Stimulated activated CD4-positive, alpha-beta T cell treated with anti-CD3 and anti-CD28 coated beads, Interleukin-1b, Interleukin-23, amount 100 ng/mL, for 48 hours (primary cell): ENCODE measurements at places on chromosomes 2 and 18.
A peak's percentile ranks its signal among the peaks of the same experiment; 100 is the strongest.

DNA sequence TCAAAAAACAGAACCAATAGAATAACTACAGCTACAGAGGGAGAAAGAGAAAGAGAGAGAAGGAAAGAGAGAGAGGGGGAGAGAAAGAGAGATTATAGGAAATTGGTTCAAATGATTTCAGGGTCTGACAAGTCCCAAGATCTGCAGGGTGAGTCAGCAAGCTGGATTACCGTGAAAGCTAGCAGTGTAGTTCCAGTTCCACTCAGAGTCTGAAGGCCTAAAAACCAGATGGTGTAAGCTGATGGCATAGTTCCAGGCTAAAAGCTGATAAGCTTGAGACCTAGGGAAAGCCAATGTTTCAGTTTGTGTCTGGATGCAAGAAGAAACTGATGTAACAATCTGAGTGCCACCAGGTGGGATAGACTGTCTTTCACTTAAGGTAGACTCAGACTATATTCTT, 397.7 kb downstream of the TRIB2 start:
- no peak for DNase-seq

DNA sequence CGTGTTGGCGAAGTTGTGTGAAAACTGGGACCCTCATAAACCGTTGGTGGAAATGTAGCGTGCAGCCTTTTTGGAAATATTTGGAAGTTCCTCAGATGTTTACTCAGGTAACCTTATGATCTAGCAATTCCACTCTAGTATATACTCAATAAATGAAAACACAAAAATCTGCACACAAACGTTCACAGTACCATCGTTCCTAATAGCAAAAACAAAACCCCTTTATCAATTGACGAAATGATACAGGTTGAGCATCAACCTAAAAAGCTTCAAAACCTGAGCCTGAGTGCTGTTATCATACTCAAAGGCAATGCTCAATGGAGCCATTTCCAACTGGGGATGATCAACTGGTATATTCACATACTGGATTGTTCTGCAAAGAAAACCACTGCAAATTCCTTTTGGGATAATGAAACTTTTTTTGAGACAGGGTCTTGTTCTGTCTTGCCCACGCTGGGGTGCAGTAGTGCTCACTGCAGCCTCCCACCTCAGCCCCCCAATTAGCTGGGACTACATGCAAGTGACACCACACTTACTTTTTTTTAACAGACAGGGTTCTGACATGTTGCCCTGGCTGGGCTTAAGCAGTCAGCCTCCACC, 777 bp upstream of the C18orf32 start:
- peak; percentile 10 for DNase-seq

DNA sequence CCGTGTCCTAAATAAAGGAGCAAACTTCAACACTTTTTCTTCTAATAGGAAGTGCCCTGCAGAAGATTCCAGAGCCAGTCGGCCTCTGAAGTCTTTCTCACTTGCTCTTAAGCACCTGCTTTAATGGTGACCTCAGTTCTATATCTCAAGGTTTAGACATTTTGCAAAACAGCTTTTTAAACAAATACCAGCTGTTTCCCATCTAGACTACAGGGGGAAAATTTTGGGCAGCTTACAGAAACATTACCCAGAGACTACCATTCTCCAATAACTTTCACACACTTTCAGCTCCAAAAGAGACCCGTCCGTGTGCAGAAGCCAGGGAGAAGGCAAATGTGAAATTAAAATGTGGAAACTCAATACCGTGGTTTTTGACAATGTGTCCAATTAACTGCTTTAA, 285.3 kb upstream of the CCDC68 start:
- DNase-seq = no peak

DNA sequence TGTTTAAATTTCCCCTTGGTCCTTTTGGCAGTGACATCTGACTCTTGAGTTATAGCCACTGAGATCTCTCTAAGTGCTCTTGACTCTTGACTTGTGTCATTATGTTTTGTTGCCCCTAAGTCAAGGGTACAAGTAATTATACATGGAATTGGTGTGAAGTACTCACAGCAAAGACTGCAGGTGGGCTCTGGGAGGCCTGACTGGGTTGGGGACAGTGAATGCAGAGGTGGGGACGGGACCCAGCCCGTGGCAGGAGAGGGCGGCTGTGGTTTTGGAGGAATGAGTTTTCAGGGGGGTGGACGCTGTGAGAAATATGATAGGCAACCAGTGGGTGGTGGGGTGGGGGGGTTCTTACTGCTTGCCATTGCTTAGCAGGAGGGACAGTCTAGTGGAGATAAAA, 97.8 kb downstream of the NCK2 start:
- DNase-seq = no peak

DNA sequence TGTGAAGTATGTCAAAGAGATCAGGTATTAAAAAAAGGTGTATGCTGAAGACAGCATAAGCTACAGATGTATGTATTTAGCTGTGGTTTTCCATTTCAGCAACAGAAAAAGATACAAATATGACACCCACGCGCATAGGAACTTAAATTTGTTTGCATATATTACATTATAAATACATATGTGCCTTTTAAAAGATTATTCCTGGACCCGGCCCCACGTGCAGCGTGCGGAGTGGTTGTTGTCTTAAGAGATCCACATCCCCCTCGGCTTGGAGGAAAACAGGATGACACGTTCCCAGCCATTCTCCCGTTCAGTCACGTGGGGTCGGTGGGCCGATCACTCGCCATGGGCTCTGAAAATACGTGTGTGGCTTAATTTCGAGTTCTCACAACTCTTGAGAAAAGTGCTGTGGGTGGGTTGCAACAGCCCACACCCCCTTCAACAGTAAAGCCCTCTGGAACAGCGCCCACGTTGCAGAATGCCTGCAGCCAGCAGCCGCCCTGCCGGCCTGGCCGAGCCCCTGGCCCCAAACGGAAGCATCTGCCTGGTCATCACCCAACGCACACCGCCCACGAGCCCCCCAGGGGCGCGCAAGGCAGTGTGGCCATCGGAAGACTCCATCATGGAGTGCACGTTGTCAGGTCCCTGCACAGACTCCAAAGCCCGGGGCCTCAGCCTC, 18.6 kb upstream of the KCNG2 start:
- DNase-seq = no peak

- DNase-seq = no peak
Measured at GRCh38 chr2:20401489-20401835, 45.4 kb upstream of the RHOB start.

DNA sequence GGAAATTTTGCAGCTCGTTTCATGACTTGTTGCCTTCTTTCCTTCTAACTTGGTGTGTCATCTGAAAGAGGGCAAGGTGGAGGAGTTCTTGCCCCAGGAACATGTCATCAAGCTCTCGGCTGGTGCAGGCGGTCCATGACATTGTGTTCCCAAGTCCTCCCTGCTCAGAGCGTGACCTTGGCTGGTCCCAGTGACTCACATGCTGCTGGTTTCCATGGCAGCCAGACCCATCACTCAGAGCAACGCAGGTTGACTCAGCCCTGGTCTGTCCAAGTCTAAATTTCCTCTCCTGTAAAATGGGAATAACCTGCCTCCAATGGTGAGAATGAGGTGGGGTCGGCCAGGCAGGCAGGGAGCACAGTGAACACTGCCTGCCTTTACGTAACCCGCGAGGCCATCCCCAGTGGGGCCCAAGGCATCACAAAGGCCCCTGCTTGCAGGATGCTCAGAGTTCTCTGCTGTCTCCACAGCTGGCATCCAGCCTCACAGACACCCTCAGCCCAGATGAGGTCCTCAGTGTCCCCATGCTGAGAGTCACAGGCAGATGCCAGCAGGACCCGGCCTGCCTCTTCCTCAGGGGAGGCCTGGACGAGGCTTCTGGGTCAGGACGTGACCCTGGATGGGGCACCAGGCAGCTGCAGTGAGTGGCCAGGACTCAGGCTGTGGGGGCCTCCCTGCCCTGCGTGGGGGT, 143.7 kb downstream of the TPO start:
- DNase-seq = no peak

DNA sequence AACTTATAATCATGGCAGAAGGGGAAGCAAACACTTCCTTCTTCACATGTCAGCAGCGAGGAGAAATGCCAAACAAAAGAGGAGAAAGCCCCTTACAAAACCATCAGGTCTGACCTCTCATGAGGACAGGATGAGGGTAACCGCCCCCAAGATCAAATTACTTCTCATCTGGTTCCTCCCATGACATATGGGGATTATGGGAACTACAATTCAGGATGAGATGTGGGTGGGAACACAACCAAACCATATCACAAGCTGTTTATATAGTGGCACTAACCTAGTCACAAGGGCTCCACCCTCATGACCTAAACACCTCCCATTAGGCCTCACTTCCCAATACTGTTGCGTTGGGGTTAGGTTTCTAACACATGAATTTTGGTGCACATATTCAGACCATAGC, 110.0 kb downstream of the OSBPL6 start:
- no peak for DNase-seq

DNA sequence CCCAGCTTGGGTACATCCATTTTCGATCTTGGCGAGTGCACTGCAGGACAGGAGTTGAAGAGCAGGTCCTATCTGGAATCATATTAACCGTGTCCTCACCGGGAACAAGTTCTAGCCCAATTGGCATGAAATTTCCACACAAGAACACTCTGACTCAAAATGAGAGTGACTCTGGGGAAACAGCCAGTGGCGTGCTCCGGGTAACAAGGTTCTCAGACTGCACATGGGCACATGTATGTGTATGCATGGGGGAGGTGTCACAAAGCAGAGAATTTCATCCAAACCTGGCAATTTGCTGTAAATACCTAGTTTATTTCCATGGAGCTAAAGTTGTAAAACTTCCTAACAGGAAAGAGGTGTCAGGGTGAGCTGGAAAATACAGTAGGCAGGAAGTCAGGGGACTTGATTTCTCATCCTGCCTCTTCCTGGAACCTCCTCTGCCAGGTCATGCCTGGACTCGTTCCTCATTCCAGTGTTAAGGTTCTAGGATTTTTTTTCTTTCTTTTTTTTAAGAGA, 1.7 kb downstream of the TUBB6 start:
- DNase-seq = no peak

GRCh38 chr2:214674278-214674677, 135.2 kb downstream of the BARD1 start:
- DNase-seq = no peak

- DNase-seq = no peak
Measured at GRCh38 chr2:61770298-61770697, 83.6 kb downstream of the FAM161A start.

DNA sequence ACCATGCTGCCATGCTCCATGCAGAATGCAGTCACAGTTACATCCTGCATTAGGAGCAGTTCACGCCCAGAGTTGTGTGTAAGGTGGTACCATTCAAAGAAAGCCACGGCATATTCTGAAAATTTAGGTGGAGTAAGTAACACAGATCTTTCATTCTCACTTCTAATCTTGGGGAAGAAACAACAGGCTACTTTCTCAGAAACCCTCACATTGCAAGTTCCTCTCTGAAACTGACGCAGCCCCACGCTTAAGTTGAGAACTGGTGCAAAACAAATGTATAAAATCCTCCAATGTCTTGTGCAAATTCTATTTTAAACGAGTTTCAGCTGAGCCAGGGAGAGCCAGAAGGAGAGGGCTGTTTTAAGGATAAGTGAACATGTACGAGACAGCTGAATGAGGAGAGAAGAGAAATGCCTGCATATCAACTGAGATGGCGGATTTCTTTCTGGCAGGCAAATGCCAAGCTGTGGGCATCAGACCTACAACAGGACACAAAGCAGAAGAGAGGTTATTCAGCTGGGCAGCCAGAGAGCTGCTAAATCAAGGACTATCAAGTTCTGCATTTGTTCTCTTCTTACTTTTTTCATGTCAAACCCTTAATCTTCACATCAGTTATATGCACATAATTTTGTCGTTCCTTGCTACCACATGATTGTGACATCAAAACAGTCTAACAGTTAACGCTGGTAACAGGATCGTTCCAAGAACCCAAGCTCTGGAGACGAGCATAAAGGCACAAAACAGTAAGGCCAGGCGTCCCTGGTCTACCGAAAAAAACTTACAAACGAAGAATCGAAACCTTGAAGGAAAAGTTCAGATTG, 6.4 kb downstream of the ARL4C start:
- DNase-seq = no peak

GRCh38 chr2:216101109-216101508, 8.0 kb upstream of the XRCC5 start:
- DNase-seq = no peak

DNA sequence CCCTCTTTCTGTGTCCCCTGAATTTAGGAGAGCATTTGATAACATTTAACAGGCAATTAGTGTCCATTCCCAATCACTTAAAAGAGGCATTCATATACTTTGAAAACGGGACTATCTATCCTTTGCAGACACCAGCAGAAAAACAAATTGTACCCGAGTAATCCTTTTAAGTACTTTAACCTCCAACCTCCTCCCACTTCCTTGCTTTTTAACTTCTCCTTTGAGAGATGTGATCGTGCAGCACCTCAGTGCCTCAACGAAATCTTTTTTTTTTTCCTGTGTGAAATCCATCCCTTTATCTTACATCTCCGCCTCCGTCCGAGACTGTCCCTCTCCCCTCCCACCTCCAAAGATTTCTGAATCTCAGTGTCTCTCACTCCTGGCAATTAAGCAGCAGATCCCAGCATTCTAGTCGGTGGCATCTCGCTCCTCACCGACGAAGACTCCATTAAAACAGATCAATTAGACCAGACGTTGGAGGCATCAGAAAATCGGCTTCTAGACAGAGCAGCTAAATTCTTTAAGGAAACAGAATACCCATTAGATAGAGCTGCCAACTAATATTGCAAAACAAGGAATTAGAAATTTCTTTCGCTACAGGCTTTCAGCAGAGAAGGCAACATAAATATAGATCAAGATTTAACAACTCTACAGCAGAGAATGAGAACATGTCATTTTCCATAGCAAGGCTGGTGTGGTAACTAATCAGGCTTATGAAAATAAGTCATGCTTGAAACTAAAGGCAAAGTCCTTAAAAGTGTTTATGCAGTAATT, 1.9 kb upstream of the TMEFF2 start:
- DNase-seq = no peak

- DNase-seq = no peak
Measured at GRCh38 chr2:67633212-67633856, 236.2 kb downstream of the ETAA1 start.

DNA sequence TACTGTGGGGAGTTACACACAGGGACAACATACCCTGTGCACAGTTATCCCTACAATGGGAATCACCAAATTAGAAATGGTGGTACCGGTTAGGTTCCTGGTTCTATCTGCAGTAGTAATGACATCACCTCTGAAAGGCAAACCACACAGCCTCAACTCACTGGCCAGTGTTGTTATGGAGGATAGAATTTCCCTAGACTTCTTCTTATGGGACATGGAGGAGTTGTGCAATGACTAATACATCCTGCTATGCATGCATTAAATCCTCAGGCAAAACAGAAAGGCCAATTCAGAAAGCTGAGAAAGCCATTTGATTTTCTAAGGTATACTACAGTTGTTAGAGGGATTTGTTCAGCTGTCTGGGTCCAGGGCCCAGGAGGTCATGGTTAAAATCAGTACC, 439.3 kb downstream of the TMX3 start:
- no peak for DNase-seq

- DNase-seq = no peak
Measured at GRCh38 chr2:25286723-25287483, 54.8 kb downstream of the DNMT3A start.

- DNase-seq = no peak
Measured at GRCh38 chr18:36316246-36316645, 18.7 kb downstream of the FHOD3 start.

DNA sequence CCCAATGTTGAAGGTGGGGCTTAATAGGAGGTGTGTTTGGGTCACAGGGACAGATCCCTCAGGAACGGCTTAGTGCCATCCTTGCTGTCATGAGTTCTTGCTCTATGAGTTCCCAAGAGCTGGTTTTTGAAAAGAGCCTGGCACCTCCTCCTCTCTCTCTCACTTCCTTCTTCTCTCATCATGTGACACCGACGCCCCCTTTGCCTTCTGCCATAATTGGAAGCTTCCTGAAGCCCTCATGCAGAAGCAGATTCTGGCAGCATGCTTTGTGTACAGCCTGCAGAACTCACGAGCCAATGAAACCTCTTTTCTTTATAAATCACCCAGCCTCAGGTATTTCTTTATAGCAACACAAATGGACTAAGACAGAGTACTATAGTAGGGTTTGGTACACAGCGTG, 100.4 kb upstream of the SH3BP4 start:
- no peak for DNase-seq
